Kidney glomerular epithelial cell (primary cell): ENCODE measurements at places on chromosomes 3 and 15.

DNA sequence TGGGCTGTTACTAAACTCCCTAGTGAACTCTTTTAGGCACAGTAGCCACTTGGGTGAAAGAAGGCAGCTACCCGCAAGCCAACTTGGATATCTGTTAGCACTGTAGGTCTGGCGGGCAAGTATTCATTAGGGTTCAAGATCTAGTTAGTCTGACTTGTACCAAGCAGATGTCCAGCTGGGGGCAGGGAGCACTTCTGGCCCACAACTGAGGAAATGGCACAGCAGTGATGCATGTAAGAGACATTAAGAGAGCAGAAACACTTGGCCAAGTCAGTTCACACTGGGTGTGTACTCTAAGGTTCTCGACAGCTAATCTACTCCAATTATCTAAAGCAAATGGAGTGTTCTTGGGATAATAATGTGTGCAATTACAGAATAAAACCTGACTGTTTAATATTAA, 131.7 kb downstream of the CTNNB1 start:
- no peak for DNase-seq

GRCh38 chr15:46622851-46623250, 988.0 kb downstream of the SQOR start:
- no peak for DNase-seq

- no peak for DNase-seq
These were observed 52.4 kb downstream of the LHFPL4 start for GRCh38 chr3:9501226-9501625.

DNA sequence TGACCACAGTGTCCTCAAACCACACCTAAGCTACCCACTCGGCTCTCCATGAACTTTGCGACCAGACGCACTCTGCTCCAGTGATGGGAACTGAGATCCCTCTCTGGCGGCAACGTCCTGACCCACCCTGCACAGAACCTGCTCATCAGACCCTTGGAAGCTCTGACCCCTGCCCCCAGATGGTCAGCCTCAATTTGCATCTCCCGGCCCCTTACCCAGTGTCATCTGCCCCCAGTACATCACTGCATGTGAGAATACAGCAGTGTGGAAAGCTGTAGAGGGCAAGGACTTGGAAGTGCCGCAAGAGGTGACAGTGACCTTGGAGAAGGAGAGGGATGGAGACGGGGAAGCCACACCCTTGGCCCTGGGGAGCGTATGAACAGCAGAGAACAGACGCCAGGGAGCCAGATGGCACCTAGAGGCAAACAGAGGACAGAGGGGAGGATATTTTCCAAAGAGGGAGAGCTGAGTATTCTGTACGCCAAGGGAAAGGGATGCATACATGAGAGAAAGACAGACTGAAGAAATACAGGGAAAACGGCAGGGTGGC, 192.0 kb downstream of the XXYLT1 start:
- DNase-seq, result no peak

GRCh38 chr3:3189102-3189727, 9.7 kb upstream of the CRBN start:
- no peak for DNase-seq

- DNase-seq, result no peak
These were observed 116.9 kb upstream of the EIF1B start for GRCh38 chr3:40192628-40193027.

DNA sequence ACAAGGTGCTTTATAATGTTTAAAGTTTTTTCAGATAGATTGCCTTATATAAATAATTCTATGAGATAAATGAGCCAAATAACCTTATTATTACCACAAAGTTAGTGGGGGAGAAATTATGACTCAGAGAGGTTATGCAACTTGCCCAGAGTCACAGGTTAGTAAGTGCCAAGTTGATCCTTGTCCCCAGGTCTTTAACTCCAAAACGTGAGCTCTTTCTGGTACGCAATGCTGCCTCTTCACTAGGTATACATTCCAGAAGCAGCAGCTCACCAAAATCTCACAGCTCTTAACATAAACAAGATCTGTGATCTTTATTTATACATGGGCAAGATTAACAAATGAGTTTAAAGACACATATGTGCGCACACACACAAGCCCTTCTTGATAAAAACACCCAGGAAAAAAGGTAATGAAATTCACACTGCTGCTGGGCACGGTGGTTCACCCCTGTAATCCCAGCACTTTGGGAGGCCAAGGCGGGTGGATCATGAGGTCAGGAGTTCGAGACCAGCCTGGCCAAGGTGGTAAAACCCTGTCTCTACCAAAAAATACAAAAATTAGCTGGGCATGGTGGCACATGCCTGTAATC, 59.8 kb upstream of the NR2F2 start:
- peak; percentile 41 for DNase-seq

GRCh38 chr15:60390231-60390630, 7.6 kb downstream of the ANXA2 start:
- DNase-seq, result no peak

DNA sequence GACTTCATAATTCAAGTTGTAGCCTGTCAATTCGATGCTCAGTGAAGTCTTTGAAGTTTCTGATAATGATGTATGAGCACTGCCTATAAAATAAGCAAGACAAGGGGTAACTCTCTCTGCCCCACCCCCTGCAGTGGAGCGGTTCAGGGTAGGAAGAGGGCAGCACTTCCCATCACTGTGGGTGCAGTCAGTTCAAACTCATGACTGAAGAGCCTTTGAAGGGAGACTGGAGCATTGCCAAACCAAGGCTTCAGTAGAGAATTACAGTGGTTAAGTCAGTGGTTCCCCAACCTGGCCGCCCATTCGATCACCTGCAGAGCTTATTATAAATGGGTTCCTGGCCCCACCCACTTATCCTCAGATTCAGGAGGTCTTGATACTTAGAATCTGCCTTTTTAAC, 190.6 kb downstream of the SHQ1 start:
- no peak for DNase-seq

- DNase-seq, result no peak
These were observed 1505.7 kb upstream of the CADM2 start for GRCh38 chr3:83453056-83453455.

GRCh38 chr3:143526011-143526545, 322.2 kb downstream of the SLC9A9 start:
- no peak for DNase-seq

DNA sequence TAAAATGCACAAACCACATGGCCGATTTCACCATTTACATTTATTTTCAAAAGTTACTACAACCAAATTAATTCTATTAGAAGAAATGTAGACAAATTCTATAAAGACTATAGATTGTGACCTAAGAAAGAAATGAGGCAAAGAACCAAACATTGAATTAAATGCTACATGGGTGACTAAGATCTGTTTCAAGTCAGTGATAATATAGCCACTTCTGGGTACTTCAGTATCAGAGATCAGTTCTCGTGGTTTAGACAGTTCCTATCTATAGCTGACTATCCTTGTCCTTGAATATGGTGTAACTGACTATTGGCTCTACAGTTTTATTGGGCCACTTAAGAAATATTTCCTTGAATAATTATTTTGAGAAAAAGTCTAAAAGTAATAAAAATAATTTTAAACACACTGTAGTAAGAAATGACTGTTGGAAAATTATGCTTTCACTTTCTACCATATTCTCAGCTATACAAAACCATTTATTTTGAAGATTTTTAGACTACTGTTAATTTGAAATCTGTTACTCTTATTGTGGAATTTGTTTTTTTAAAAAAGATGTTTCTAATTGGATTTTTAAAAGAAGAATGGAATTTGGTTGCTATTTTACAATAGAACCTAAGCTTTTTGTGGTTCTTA, 14.1 kb downstream of the KCNMB3 start:
- DNase-seq, result no peak

DNA sequence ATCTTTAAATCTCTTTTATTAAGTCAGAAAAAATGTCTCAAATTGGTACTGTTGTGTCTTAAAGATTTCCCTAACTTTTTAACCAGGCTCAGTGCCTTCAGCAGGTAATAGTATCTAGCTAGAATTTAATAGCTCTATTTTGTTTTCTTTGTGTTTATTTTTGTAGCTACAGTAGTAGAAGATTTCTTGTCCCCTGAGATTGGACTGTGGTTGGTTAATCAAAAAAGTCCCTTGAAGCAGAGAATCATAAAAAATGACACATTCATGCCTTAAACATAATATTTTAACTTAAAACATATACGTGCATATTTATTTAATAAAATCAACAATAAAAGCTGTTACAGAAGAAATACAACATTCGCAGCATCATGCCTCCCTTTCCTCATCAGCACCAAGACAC, 102.8 kb downstream of the EEFSEC start:
- DNase-seq, result no peak

DNA sequence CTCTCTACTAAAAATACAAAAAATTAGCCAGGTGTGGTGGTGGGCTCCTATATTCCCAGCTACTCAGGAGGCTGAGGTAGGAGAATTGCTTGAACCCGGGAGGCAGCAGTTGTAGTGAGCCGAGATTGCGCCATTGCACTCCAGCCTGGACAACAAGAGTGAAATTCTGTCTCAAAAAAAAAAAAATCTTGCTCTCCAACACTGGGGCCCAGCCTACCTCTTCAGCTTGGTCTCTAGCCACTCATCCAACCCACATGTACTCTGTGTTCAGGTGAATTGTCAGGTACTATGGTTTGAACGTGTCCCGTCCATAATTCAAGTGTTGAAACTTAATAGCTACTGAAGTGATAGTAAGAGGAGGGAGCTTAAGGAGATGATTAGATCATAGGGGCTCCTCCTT, 22.4 kb upstream of the RAB7A start:
- no peak for DNase-seq

DNA sequence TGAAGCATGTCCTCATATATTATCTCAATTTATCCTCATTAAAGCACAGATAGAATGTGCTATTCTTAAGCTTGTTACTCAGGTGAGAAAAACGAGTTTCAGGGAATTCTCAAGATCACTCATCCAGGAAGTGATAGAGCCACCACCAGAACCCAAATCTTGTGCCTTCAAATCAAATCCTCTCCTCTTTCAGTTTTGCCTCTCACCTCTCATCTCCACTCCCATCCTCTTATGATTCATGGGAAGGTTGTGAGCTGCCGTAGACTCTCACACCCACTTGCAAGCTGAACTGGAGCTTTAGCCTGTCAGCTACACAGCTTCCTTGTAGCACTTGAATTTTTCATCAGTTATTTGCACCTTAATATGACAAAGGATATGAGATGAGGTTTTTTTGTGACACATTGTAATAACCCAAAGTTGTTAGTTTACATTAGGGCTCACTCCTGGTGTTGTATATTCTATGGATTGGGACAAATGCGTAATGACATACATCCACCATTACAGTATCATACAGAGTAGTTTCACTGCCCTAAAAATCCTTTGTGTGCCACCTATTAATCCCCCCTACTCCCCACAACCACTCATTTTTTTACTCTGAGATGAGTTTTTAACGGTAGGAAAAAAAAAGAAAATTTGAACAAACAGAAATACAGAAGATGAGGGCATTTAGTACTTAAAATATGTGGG, 25.7 kb downstream of the GPR15 start:
- DNase-seq, result no peak

DNA sequence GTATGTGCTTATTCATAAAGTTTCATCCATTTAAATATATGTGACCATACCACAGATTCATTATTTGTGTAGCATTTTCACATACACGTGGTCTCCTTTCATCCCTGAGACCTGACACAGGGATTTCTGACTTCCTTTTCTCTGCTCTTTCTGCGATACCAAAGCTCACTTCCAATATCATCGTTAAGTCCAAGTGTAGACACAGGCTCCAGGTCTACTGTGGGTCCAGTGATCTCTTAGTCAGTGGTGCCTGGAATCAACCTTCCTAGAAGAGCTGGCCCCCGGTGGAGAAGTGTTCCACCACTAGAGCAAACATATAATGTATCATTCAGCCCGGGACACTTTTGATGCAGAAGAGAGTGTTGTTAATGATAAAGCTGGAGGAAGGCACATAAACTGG, 72.4 kb downstream of the LDHAL6B start:
- no peak for DNase-seq

GRCh38 chr15:44882499-44882968, 74.0 kb upstream of the TERB2 start:
- DNase-seq, result peak; percentile 78

- DNase-seq, result no peak
These were observed 334.5 kb upstream of the UMPS start for GRCh38 chr3:124395584-124396338.

- no peak for DNase-seq
These were observed 18.8 kb upstream of the PLXND1 start for GRCh38 chr3:129625072-129625874.

DNA sequence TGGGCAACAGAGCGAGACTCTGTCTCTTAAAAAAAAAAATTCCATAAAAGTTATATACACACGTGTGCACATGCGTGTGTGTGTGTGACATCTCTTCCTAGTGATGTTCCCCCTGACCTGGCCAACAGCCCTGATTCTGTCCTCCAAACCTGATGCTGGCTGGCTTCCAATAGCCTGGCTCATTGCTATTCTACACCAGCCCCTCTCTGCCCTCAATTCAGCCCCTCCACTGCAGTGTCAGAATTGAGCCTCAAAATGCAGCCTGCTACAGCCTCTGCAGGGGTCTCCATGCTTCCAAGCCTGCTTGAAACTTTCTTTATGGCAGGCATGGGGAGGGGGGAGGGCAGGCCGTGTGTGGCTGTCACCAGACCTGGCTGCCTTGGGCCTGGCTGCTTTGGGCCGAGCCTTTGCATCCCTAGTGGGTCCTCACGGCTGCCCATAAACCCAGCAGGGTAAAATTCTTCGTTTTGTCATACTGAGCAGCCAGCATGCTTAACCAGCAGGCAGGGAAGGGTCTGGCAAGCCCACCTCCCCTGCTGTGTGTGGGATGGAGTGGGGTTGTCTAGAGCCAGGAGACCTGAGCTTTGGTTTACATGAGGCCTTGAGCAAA, 22.7 kb upstream of the DOCK3 start:
- DNase-seq, result no peak

DNA sequence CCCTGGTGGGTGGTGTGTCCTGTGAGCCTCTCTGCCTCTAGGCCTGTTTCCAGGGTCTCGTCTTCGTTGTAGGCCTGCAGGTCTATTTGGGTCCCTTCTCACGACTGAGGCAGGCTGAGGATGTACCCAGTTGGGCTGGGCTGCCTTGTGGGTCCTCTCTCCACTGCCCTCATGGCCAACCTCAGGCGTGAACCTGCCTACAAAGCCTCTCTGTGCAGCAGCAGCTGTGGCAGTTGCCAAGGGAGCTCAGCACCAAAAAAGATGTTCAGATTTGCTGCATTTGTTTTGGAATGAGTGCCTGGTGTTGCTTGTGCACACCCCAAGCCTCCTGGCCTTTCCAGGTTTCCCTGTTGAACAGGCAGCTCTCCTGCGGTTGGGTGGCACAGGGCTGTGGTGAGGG, 13.4 kb downstream of the KLF13 start:
- DNase-seq, result no peak

DNA sequence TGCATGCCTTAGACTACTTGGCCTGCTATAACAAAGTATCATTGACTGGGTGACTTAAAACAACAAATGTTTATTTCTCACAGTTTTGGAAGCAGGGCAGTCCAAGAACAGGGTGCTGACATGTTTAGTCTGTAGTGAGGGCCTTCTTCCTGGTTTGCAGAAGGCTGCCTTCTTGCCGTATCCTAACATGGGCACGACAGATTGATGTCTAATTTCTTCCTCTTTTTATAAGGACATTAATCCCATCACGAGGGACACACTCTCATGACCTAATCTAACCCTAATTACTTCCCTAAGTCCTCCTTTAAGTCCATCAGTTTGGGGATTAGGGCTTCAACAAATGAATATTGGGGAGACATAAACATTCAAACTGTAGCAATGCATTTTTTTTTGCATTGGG, 10.9 kb upstream of the GOLGA8B start:
- DNase-seq, result no peak
